Retinal pigment epithelial cell (primary cell): ENCODE measurements at places on chromosomes 5 and 9.

DNA sequence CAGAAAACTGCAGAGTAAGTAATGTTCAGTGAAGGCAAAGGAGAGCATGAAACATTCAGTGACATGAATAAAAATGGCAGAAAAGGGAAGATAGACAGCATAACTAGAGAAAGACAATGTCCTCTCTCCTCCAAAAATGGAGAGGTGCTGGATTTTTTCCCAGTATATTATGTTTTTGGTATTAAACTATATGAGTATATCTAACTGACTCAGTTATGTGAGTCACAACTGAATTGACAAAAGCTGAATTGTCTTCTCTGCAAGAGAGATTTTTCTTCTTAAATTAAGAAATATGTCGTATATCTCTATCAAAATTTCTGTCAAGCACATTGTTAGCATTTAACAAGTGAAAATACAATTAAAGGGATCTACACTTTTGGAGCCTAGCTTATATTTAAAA is 375.1 kb downstream of the CHSY3 start:
- DNase-seq, result no peak

- no peak for DNase-seq
Measured at GRCh38 chr5:159045165-159045811, 54.4 kb downstream of the EBF1 start.

GRCh38 chr5:135045488-135045887 is 11.5 kb upstream of the PITX1 start:
- no peak for DNase-seq

DNA sequence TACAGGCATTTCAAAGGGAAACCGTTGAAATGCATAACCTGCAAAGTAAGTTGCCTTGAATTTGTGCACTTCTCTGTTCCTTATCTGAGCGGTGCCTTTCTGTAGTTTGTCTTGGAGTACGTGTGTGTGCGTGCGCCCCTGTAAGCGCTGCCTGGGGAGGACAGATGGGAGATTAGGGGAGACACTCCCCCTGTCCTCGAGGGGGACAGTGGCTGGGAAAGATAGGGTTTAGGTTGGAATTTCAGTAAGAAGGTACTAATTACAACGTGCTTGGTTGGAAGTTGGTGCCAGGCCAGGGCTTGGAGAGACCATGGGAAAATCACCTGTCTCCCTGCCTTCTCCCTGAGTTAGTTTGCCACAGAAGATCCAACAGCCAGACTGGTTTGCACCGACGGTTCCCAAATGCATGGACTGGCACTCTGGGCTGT is 73.2 kb downstream of the PIK3R1 start:
- no peak for DNase-seq

DNA sequence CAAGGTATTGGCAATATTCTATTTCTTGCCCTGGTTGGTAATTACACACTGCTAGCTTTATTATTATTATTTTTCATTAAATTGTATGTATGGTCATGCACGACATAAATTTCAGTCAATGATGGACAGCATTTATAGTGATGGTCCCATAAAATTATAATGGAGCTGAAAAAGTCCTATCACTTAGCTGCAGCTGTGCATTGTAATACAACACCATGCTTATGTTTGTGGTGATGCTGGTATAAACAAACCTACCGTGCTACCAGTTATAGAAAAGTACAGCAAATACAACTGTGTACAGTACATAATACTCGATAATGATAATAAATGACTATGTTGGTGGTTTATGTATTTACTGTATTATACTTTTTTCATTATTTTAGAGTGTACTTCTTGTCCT is 65.5 kb downstream of the NR3C1 start:
- DNase-seq, result no peak

GRCh38 chr9:5515261-5515650 is 4.9 kb downstream of the PDCD1LG2 start:
- no peak for DNase-seq

GRCh38 chr9:79637177-79637925 is 65.6 kb downstream of the TLE4 start:
- DNase-seq, result no peak

DNA sequence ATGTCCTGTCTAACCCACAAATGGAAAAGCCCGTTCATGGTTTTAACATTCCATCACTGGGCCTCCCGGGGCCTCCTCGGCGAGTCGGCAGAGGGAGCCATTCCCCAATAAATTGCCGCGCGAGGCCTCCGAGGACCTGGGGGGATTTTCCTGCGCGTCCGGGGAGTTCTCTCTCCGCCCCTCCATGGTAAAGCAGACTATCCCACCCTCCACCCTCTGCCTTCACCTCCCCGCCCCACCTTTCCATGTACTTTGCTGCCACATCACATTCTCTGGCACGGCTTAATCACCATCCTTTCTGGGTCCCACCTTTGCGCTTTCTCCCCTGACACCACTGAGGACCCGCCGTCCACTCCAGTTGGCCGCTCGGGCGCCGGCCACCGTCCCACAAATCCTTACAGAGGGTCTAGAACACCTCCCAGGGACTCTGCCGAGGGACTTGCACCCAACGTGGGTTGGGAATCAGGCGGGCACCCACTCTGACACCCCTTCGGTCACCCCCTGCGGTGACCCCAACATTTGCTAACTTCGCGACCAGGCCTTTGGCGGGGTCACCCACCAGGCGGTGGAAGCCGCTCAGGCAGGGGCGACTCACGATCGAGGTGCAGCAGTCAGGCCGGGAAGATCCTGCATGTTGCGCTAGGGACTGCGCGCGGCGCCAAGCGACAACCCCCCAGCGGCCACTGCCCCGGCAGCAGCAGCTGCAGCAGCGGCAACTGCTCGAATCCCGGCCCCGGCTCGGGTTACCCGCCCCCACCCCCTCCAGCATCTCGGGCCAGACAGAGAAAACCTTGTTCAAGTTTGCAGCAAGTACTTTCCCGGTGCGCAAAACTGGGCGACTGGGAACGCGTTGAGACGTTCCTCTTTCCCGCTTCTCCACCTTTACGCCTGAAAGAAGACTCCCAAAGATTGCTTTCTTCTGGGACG is at the start of gene MEGF10:
Gene MEGF10, plus strand, starts transcription at position 778 of the 927 bp plus-strand sequence. CDS start 40,513 bp downstream, outside the sequence.
- no peak for DNase-seq

DNA sequence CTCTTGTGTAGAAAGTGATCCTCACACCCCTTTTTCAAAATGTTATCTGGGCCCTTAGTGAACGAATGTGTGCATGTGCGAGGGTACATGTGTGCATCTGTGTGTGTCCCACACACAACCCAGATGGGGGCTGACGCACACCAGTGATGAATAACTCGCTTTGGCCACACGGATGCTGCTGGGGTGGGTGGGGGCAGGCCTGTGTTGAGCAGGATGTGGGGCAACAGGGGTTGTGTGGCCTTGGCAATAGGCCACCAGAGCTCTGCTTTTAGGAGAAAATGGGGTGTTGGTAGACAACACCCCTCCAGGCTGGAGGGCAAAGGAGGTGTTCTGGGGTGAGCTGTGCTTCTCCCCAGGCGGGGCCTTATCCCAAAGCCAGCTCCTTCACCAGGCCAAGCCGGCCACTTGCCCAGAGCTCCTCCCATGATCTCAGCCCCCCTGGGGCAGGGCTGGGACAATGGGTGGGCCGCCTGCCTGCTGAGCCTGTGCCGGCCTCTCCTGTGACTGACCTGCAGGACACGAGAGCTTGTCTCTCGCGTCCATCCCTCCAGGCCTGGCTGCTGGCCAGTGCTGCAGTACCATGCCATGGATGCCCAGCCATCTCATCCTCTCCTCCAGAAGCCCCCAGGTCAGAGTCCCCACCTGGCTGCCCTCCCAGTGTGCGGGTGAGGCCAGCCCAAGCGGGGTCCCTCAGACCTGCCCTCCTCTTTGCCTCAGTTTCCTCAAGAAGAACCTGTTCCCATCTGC is 1.7 kb downstream of the DBN1 start:
- DNase-seq, result no peak

DNA sequence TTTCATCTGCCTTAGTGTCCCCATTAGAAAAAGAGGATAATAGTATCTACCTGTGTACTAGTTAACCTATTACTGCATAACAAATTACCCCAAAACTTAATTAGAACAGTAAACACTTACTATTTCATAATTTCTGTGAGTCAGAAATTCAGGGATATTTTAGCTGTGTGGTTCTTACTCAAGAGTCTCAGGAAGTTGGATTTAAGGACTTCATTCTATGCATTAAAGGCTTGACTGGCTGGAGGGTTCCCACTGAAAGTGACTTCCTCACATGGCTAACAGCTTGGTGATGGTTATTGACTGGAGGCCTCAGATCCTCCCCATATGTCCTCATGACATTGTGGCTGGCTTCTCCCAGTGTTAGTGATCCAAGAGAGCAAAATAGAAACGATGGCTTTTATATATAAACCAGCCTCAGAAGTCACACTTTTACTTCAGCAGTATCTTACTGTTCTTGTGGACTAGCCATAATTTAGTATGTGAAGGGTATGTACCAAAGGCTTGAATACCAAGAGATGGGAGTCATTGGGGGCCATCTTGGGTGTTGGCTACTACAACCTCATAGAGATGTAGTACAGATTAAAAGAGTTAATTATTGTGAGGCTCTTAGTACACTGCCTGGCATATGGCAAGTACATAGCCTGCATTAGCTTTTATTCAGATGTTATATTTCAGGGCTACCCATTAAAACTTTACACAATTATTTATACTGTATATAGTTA is 9.9 kb downstream of the RAD23B start:
- DNase-seq, result no peak

DNA sequence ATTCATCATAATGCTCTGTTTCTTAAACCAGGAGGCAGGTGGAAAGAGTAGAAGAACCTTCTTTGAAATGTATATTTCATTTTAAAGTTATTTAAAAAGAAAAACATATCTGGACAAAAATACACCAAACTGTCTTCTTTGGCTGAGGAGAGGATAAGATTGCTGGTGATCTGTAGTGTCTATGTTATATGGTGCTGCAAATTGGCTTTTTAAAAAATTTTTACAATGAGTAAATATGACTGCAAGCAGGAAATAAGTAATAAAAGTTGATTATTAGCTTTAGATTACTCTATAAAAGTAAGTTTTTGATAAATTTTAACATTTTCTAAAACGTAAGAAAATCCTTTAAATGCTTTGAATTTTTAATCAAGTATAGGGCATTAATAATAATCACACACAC is 64.9 kb downstream of the CEP120 start:
- DNase-seq, result no peak

DNA sequence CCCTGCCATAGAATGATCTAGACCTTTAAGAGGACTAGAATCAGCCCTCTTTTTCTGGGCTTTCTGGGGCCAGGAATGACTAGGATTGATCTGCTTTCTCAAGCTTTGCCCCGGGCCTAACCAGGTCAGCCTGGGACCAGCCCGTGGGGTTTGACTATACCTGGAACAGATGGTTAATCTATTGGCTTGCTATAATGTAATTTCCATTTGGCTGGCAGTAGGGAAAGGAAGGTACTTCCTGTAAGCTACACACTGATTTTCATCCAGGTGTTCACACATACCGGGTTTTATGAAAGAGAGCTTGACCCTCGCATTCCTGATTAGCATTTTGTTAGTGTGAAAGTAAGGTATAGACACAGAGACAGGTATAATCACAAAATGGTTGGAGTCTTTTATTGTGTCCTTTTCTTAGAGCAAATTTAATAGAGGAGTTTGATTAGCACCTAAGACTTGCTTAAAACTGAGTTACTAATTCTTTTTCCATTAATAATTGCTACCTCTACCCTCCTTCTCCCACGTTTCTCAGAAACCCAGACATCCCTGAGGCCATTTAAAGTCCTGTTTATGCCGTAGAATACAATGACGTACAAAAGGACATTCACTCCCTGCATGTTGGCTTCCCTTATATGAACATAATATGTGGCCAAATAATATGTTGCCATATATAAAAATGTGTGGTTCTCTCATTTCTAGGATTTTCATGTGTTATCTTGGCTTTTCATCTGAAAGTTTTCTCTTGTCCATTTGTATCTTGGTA is 17.3 kb downstream of the LNPEP start:
- no peak for DNase-seq

GRCh38 chr5:71891856-71892255 is 172.8 kb downstream of the CARTPT start:
- peak; percentile 68 for DNase-seq

DNA sequence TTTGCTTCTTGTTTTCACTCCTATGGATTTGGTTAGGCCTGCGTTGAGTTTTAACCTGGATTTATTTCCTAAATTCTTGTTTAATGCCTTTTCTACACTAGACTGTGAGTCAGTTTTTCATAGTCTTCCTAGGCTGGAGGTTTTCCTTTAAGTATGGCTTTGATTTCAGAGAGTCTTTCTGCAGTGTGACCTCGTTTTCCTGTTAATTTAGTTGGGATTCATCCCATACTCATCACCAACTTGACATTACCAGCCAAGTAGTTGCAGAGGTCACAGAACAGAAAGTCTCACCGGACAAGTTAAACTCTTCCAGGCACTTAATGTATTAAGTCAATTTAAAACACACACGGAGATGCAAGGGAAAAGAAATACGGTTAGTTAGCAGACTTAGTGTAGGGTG is 29.7 kb upstream of the AUH start:
- no peak for DNase-seq

DNA sequence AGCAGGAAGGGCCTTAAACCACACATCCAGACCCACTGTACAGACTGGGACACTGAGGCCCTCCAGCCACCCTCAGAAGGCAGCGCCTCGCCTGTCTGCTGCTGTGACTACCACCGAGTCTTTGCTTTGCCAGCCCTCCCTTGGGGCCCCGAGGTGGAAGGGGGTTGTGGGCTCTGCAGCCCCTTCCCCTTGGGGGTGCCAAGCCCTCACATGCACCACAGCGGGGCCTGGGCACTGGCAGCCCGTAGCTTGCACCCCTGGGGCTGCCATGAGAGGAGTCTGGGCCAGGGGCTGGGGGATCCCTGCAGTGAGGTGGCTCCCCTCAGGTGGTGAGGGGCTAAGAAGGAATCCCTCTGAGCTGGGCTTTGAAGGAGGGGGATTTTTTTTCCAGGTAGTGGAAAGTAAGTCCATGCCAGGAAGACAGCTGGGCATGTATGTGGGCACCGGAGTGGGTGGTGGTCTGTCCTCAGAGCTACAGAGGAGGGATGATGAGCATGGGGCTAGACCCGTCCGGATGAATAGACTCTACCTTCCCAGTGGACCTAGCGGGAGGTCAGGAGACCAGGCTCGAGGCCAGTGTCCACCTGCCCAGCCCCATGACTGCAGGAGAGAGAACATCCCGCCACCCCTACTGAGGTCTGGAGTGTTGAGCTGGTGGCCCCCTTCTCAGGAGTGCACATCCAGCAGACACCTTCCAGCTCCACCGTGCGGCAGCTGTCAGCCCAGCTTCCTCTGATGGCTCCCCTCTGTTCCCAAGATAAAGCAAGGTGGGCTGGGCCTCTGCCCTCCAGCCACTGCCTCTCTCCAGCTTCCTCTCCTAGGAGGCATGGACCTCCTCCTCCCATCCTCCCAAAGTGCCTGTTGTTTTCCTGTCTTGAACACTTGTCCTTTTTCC is 15.9 kb downstream of the FLT4 start:
- no peak for DNase-seq

GRCh38 chr5:149632311-149633251 is 51.3 kb downstream of the ARHGEF37 start:
- peak; percentile 54 for DNase-seq

DNA sequence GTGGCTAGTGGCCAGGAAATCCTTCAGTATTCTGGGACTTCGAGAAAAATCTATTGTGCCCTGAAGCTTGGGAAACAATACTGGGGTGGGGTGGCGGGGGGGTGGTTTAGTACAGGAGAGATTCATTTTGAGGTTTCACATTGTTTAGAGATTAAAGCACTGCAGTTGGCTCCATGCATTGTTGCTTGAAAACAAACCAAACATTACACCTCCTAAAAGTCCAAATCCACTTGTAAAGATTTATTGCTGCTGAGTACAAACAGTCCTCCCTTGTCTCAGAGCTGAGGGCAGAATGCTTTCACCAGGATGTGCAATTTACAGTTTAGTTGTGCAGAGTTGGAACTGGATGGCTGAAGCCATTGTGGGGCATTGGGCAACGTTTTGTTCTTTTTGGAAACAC is 49.4 kb downstream of the GGTA1 start:
- no peak for DNase-seq

GRCh38 chr9:121285835-121286687 is 18.1 kb downstream of the GSN start:
- DNase-seq, result peak; percentile 91
